ENCODE measurements at places on chromosomes 13 and 19.

- no peak for DNase-seq
Observed at GRCh38 chr13:102686024-102686423, 8.8 kb downstream of the METTL21C start.

DNA sequence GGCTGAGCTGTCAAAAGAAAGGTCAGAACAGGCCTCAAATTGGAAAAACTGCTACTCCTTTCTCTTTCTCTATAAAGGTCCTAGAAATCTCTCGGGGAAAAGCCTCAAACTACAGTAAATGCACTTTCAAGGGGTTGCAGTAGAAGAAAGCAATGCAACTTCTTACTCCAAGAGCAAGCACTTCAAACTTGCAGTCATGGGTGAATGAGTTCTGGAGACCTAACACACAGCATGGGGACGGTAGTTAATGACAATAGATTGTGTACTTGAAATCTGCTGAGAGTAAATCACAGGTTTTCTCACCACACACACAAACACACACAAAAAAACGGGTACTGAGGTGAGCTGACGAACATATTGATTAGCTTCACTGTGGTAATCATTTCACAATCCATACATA is 11.8 kb downstream of the TUBGCP3 start:
- DNase-seq = no peak

- DNase-seq = no peak
Observed at GRCh38 chr19:43395561-43395960, 19.1 kb upstream of the TEX101 start.

- DNase-seq = no peak
Observed at GRCh38 chr19:18385675-18386542, at the start of gene GDF15. Gene GDF15, plus strand, starts transcription at chr19:18386158. Its CDS starts 32 bp downstream, at chr19:18386190.

DNA sequence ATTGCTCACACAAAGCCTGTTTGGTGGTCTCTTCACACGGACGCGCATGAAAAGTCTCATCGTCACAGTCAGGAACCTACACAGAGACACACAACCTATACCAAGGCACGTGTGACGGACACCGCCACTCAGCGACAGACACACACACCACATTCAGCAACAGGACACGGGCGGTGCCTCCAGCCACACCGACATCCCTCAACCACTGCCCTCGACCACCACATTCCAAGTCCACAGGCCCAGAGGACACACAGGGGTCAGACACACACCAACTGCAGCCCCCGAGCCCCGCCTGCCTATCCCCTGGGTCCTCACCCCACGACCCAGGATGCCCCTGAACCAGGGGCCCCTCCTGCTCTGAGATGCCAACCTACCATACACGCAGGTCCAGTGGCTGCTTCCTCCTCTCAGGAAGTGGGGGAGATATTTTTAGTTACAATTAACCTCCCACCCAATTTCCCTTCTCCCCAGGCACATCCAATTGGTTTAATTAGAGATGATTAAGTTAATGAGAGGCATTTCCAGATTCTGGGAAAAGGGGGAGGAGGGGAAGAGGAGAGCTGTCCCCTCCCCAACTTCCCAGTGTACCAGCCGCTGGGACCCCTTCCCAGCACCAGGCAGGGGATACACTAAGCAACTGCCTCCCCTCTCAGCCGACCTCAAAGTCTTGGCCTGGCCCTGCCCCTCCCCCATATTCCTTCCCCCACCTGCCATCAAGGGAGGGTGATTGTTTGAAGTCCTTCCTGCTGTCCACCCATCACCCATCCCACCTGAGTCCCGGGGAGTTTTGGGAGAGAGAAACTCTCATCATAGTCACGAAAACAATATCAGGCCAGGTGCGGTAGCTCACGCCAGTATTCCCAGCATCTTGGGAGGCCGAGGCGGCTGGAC is 20.4 kb downstream of the MEIS3 start:
- DNase-seq = no peak

GRCh38 chr13:111952814-111953213 is 114.1 kb upstream of the SOX1 start:
- DNase-seq = no peak

GRCh38 chr19:12789098-12789903 is 2.0 kb upstream of the JUNB start:
- DNase-seq = no peak

Data from SIG-M5 (cell line).